ENCODE measurements at places on chromosomes 16 and 17.

DNA sequence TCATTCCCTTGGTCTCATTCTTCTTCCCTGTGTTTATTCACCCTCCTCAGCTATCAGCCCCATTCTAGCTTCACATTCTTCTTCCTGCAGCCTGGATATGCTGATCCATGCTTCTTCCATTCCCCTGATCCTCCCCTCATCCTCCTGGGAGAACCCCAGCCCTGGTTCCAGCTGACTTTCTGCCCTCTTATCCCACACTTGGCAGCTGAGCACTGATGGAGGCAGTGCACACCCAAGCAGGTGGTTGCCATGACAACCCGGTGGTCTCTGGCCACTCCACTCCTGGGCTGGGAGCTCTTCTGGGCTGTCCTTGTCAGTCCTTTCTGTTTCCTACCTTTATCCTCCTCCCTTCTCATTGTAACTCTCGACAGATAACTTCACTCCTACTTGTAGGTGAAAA, 16.7 kb upstream of the TUBG2 start:
- DNase-seq = no peak

GRCh38 chr17:81012574-81013447, 21.2 kb downstream of the CHMP6 start:
- DNase-seq = no peak

GRCh38 chr17:80080081-80080480, 21.3 kb upstream of the GAA start:
- no peak for DNase-seq

DNA sequence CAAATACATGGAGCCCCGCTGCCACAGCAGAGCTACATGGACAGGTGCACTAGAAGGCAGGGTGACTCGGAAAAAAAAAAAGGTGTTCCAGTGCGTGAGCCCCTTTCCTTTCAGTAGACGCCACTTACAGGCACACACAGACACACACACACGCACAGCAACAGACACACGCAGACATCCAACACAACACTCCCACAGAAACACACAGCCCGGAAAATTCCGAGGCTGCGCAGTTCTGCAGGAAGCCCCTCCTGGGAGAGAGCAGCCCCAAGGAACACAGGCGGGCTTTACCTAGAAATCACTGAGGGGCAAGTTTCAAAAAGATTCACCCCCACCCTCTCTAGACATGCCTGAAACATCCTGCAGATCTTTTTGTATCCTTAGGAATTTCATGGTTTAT, 136.0 kb upstream of the WSB1 start:
- DNase-seq = no peak

DNA sequence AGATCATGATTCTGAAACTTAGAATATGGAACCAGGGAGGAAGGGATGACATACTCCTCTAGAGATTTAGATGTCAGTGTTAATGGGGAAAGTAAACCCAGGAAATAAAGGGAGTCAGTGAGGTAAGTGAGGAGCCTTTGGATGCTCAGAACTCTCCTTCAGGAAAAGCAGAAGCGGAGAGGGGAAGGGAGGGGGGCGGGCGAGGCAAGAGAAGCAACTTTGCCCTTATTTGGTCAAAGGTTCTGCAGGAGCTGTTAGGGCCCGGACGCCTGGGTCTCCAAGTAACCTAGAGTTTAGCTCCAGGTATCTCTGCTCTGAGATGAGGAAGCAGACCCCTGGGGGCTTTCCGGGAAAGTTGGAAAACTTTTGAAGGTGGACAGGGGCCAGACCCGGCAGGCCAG, 1.3 kb downstream of the PFN1 start:
- DNase-seq = no peak

- DNase-seq = no peak
Observed at GRCh38 chr16:77732241-77732946, 10.1 kb downstream of the NUDT7 start.

DNA sequence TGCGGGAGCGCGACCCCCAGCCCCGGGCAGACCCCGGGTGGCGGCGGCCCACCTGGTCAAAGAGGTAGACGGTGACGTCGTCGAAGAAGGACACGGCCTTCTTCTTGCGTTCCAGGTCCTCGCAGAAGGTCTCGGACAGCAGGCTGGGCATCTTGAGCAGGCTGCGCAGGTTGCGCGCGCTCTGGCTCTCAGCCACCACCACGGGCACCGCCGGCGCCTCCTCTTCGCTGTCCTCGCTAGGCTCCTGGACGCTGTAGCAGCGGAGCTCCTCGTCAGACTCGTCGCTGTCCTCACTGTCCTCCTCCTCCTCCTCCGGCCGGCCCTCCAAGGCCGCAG, 45.2 kb upstream of the PVALEF start:
- DNase-seq = no peak

- DNase-seq = no peak
Observed at GRCh38 chr16:25009822-25010221, 5.3 kb downstream of the ARHGAP17 start.

- no peak for DNase-seq
Observed at GRCh38 chr16:50318796-50319578, 49.8 kb downstream of the BRD7 start.

DNA sequence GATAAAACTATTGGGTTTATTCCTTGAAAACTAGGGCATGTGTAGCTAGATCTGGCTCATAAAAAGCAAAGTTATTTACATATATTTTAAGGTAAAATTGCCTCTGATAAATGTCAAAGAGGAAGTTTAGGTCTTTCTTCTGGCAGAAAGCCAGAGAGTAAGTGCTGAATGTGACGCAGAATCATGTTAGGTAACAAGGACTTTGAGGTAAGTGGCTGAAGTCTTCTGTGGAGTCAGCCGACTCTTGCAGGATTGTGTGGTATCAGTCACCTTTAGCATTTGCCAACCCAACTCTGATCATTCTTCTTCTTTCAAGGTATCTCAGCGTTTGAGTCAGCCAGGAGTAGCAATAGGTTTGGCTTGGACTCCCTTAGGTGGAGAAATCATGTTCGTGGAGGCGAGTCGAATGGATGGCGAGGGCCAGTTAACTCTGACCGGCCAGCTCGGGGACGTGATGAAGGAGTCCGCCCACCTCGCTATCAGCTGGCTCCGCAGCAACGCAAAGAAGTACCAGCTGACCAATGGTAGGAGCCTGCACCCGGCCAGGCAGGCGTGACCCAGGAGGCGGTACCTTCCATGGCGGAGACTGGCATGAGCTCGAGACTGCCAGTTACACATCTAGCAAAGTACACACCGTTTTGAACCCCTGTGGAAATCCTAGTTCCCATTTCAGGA, 37.9 kb downstream of the SIAH1 start:
- no peak for DNase-seq

DNA sequence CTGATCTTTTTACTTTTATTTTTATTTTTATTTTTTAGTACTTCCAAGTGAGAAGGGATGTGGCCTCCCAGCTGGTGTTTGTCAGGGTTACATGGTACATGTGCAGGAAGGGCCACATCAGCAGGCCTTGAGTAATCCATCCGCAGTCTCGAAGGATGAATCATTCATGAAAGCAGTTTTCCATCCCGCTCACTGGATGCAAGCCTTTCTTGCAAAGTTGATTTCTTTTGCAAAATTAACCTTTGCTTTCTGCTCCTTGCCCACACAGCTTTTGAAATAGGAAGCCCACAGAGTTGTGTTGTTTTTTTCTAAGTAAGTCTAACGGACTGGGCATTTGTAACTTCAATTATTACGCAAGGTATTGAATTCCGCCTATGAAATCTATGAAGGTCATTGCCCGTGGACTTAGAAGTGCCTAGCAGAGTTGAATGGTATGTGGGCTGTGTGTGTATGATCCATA, 157.4 kb downstream of the PRKCA start:
- DNase-seq = no peak

DNA sequence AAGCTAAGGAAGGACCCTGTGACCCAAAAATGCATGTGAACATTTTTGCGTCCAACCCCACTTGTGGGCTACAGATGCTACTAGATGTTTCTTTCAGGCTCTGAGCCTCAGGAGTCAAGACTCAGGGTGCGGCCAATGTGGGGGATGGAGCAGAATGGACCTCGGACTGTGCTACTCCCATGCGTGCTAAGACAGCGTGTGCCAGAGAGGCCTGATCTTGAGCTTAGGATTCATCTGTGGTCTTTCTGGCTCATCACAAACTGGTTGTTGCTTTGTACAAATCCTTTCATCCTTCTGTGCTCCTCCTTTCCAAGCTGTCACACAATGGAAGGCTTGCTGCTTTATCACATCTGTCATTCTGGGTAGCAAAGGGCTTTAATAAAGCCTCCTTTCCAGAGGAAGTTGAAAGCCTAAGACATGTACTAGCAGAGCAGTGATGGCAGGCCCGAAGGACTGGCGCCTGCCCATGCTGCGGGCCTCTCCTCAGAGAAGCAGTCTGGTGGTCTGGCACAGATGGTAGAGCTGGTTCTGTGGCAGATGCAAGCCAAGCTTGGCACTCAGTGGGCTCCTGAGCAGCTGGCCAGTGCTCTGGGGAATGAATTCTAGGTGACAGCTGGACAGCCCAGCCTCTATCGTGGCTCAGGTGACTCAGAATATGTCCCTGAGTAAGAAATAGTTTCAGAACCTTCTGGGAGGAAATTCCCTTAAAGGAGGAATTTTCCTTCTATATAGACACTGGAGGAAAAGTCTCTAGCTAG, 27.8 kb downstream of the COG4 start:
- DNase-seq = no peak

DNA sequence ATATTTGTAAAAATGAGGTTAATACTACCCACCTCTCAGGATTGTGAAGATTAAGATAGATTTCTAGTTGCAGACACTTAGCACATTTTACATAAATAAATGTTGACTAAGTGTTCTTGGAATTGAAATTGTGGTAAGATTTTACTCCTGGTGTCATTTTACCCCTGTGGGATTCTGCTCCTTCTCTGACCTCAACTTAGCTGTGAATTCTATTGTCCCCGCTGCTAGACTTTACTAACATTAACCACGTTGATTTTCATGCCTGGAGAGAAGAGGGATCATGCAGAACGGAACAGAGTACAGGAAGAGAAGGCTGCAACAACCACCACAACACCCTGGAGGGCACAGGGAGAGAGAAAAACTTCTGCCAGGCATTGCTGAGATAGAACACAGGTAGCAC, 2.1 kb upstream of the TOM1L1 start:
- no peak for DNase-seq

DNA sequence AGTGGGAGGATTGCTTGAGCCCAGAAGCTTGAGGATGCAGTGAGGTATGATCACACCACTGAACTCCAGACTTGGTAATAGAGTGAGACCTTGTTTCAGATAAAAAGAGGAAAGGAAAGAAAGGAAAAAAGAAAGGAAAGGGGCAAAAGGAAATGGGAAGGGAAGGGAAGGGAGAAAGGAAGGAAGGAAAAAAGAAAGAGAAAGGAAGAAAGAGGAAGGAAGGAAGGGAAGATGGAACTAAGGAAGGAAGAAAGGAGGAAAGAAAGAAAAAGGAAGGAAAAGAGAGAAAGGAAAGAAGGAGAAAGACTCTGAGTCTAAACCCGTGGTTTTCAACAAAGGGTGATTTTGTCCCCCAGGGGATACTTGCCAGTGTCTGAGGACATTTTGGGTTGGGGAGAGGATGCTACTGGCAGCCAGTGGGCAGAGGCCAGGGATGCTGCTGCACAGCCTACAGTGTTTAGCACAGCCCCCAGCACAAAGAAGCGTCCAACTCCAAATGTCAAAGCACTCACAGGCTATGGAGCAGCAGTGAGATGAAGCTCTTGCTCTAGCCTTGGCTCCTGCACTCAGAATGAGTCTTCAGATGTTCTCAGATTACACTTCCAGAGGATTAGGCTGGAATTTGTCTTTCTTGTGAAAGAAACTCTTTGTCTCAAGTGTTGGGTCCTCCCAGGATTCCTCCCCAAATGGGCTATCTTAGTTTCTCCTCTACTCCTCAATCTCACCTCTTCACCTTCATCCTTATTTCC, 64.2 kb downstream of the BMERB1 start:
- DNase-seq = no peak

DNA sequence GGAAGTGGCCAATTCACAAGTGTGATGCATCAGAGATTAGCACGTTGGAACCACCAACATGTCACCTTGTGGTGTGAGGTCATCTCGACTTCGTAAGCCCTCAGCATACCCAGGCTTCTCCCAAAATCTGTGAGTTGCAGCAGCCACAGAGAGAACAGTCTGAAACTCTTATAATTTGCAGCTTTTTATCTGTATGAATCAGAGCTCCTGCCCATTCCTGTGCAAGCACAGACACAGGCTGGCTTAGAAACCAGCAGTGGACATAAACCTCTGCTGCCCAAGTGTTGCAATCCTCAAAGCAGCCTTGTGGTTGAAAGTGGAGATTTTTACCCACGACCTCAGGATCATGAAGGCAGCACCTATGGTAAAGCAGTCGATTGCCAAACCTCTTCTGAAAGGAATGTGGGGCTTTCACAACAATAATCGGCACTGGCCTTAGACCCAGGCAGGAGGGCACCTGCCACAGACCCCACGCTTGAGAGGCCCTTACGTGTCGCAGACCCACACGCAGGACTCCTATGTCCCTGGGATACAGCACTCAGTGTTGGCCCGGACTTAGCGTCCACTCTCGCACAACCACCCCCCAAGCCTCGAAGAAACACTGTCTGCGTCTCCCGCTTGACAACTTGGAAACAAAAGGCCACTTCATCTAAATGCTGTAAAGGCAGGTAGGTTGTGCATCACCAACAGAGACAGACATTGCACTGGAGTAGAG, 24.5 kb upstream of the OSGIN1 start:
- no peak for DNase-seq

DNA sequence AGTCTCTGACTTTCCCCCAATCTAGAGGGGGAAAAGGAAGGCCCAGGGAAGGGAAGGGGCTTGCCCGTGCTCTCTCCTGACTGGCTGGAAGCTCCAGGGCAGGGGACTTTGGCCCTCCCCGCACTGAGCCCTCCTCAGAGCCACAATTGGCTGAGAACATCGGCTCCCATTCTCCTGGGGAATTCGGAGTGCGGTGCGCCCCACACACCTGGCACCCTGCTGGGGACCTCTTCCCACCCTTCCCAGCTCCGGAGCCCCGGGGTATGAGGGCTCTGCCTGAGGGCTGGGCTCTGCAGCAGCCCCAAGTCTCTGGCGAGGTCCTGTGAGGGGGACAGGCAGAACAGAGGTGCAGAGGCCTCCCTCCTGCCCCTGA, 36.0 kb downstream of the PIMREG start:
- no peak for DNase-seq

DNA sequence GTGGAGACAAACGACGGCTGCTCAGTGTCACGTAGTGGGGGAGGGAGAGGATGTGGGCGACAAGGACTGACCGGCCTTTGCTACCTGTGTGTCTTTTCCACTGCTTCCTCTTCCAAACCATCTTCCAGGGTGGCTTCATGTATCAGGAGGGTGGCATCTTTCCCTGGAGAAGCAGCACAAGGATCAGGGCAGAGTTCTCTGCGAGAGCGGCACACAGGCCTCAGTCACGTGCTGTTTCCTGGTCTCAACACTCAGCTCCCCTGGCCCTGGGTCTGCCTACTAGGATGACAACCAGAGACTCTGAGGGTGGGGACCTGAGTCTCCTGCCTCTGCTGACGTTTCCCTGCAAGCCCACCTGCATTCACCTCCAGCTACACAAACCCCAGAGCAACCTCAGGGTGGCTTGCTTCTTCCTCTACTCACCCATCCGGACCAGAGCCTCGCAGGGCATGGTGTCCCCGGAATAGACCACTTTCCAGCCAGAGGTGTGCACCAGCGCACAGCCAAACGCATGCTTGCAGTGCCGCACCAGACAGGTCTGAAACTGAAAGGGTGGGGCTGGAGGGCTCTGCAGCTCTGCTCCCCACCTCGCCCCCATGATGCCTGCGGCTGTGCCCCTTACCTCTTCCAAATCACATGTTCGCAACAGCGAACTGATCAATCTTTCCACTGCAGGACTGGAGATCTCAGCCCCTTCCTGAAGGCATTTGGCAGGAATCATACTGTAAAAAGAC, 23.3 kb downstream of the ELAC2 start:
- no peak for DNase-seq
